ENCODE measurements at places on chromosomes 2 and 18.

GRCh38 chr2:174397773-174398172, 2.2 kb downstream of the SCRN3 start:
- DNase-seq, result no peak

DNA sequence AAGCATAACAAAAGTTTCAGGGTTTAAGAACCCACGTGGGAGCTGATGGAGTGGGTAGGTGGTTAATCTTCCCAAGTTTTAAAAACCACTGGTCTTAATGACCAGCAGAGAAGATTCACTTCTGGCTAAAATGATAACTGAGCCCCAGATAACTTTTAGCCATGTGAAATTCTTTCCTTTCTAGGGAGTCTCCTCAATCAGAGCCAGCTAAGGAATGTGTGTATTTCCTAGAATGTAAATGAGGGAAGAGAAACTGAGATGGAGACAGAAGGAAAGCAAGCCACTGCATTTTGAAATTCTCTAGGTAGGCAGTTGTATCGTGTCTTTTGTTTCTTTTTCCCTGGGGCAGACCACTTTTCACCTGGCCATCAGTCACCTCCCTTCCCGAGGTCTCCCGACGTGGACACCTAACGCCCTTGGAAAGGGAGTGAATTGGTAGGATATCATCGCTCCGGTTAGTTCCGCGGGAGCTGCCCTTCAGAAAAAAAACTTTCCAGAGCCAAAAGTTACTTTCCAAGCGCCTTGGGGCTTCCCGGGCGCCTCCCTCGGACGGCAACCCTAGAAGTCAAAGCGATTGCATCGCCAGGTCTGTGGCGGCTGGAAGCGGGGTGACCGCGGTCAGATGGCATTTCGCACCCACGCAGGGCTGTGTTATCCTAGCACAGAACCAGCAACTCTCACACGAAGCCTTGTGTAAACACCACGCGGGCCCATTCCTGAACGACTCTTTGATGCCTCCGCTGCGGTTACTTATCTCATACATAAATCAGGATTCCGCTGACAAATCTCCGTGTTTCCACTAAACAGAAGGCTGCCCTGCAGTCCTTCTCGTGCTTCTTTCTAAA, 1.3 kb downstream of the COLEC12 start:
- DNase-seq, result no peak

GRCh38 chr2:102520801-102521200, 47.8 kb downstream of the SLC9A4 start:
- DNase-seq, result no peak

- DNase-seq, result no peak
Measured at GRCh38 chr2:150107816-150108215, 379.7 kb downstream of the RND3 start.

GRCh38 chr18:59063912-59064311, 75.8 kb upstream of the SEC11C start:
- DNase-seq, result no peak

- DNase-seq, result no peak
Measured at GRCh38 chr18:7923105-7923504, 356.0 kb downstream of the PTPRM start.

GRCh38 chr18:47381975-47382570, 130.6 kb upstream of the SKOR2 start:
- DNase-seq, result no peak

- DNase-seq, result no peak
Measured at GRCh38 chr2:168457190-168457895, 1.3 kb downstream of the CERS6 start.

GRCh38 chr2:216713691-216714336, 18.5 kb upstream of the IGFBP5 start:
- peak; percentile 84 for DNase-seq

- no peak for DNase-seq
Measured at GRCh38 chr2:145185696-145186095, 665.8 kb upstream of the ZEB2 start.

GRCh38 chr2:134919341-134920210, 954 bp downstream of the CCNT2 start:
- DNase-seq, result no peak

DNA sequence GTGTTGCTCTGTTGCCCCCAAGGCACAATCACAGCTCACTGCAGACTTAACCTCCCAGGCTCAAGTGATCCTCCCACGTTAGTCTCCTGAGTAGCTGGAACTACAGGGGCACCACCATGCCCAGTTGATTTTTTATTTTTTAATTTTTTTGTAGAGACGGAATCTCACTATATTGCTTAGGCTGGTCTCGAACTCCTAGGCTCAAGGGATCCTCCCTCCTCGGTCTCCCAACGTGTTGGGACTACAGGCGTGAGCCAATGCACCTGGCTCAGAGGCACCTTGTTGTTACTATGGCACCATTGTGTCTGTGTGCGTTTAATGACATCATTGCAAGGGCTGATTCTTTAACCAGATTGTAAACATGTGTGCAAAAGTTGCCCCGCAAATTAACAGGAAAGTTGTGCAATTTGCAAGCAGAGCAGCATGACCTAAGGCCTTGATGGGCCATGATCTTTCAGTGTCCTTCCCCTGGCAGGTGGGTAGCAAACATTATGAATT, 22.6 kb downstream of the TCF23 start:
- DNase-seq, result no peak

GRCh38 chr2:207327513-207327912, 161.8 kb upstream of the KLF7 start:
- DNase-seq, result no peak

DNA sequence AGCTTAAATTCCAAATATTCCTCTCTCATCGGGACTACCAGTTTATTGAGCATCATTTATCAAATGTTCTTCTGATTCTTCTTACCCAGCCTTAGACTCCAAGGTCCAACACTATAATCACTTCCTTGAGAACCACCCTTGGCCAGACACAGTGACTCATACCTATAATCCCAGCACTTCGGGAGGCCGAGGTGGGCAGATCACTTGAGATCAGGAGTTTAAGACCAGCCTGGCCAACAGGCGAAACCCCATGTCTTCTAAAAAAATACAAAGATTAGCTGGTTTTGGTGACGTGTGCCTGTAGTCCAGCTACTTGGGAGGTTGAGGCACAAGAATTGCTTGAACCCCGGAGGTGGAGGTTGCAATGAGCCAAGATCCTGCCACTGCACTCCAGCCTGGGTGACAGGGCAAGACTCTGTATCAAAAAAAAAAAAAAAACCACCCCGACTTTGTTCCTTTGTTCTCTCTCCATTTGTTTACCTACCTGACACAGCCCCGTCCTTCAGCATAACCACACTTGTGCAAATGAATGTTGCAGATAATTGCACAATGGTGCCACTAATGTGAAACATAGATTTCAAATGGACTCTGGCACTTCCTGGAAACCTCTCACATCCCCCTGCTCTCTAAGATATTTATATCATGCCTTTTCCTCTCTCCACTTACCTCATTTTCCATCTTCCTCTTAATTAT, 38.9 kb upstream of the LPIN2 start:
- DNase-seq, result no peak

GRCh38 chr18:79476918-79477571, 81.3 kb downstream of the NFATC1 start:
- no peak for DNase-seq

DNA sequence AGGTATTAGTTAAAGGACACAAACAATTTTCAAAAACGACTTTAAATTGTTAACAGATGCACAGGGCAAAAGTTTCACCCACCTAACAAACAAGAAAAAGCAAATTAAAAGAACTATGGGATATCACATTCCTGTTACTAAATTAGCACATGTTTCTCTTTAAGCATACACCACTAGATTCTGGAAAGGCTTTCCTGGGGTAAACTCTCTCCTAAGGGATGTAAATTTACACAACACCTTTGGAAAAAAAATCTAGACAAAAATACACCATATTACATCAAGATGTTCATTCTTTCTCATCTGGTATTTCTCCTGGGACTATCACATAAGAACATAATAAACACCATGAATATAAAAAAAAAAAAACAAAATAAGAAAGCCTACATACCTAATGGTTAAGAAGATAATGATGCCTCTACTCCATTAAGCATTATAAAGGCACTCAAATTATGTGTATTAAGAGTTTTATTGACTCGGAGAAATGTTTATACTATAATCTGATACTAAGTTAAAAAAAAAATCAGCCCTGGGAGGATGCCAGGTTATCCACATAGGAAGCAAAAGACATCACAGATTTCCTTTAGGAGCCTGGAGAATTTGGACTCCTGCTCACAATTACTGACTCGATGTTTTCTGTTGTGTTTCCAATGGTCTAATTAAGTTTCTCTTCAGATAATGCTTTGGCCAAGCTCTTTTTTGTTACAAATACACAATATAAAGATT, 82.8 kb upstream of the AFF3 start:
- no peak for DNase-seq

GRCh38 chr2:101386599-101387150, 628 bp downstream of the CREG2 start:
- no peak for DNase-seq

GRCh38 chr2:196431076-196431475, 208.4 kb upstream of the CCDC150 start:
- DNase-seq, result no peak

GRCh38 chr2:24704692-24705091, 88.5 kb downstream of the PTRHD1 start:
- no peak for DNase-seq

DNA sequence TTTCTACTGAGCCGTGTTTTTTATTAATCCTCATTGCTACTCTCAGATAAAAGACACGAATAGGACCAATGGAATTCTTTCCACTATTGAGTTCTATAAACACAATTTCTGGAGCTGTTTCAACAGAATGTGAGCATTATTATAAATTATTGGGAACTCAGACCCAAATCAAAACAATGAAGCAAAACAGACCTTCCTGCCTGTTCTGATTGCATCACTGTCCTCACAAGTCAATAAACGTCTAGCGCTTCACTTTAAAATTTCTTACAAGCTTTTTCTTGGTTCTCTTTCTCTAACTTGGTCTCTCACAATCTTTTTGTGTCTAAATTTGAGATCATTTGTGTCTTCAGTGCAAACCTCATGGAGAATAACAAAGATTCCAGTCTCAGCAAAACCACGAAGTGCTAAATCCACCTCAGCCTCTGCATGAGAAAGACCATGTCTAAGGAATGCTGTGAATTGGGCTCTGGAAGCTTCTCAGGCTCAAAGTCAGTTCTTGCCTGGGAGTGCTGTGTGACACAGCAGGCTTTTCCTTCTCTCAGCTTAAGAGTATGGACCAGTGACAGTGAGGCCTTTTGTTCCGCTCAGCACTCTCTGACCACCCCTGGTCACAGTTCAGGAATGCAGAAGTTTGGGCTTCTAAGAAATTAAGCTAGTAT, 22.8 kb downstream of the ARHGAP28 start:
- DNase-seq, result no peak

GRCh38 chr18:21702602-21703001, 2.0 kb downstream of the ABHD3 start:
- DNase-seq, result no peak

GRCh38 chr2:208039376-208040110, 14.2 kb upstream of the PLEKHM3 start:
- DNase-seq, result no peak

DNA sequence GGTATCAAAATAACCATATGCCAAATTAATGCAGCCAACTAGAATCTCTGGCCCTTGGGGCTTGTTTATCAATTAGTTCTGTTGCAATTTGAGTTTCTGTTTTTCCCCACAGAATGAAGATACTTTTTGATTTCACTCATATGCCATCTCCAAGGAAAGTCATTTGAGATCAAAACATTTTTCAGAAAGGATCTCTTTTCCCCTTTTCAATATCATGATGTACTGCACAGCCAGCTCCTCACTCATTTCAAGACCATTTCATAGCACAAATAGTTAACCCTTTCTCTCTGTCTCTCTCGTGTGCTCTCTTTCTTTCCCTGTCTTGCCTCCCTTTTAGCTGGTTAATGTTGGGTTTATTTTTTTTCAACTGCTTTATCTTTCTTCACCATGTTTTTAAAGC, 387.3 kb downstream of the STK39 start:
- no peak for DNase-seq

DNA sequence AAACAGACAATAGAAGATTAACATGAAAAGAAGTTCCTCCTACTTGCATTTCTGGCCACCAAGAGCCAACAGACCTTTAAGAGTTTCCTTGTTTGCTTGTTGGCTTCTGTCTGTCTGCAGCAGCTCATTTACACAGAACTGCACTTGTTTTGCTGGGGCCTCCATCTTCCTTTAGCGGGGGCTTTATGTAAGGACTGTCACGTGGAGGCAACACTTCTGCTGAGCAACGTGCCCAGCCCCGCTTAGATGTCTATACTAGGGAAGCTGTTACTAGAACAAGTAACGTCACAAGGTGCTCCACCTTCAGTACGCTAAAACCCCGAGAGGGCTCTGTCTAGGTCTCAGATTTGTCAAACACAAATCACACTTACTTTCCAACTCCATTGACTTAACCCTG, 104.3 kb upstream of the PXDN start:
- no peak for DNase-seq

- no peak for DNase-seq
Measured at GRCh38 chr2:48449073-48449840, 80.7 kb upstream of the STON1 start.
